ENCODE measurements at places on chromosomes 16 and 17. TPM values are rescaled to one million over a fixed set of nuclear protein-coding genes. Genes with fewer than 3 reads are reported as not detected.

GRCh38 chr16:29765167-29766032 lies 12.7 kb upstream of the ZG16 start:
- peak; percentile 14 for DNase-seq

- no peak for DNase-seq
Observed at GRCh38 chr16:11417487-11417886, 72.2 kb downstream of the RMI2 start.

DNA sequence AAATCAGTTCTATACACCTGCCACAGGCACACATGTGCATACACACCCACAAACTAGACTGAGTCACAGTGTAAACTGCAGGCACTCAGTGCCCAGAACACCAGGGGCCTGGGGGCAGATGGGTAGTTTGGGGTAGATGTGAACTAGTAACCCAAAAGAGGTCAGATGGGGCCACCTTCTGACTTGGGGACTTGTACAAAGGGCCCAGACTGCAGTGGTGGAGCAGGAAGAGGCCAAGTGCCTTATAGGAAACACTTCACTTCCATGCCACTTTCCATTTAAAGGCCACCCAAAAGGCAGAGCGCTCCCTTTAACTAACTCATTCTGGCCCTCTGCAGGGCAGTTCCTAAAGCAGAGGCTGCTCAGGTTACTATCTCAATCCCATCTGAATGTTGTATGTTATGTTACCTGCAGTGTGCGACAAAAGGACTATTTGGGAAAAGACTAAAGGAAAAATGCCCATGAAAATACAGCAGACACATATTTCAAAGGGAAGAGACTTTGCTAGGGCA lies 27.8 kb upstream of the ERN1 start:
- DNase-seq = no peak

DNA sequence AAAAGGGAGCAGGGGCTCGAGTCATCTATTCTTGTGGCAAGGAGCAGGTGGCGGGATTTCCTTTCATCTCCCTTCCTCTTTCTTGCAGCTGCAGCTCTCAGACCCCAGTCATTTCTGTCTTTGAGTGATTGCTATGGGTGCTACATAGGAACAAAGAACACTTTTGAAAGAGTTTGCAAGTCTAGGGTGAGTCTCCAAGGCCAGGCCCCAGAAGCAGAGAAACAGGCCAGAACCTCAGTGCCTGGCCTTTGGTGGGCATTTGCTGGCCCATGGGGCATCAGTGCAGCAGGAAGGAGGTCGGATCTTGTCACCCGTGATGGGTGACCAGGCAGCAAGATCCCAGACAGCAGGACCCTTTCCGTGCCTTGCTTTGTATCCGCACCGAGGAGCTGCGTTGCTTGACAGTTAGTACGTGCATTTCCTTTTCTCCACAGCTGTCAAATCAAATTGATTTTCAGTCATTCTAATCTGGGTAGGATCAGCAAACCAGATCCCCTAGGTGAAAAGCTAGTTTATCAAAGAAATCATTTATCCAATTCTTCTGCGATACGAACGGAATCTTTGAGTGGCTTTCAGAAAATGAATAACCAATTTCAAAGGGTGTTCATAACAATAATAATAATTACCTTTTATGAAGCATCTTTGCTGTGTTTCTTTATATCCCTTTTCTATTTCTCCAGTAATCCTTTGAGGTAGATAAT lies 244.6 kb upstream of the MAF start:
- DNase-seq = no peak

GRCh38 chr17:70320673-70321345 lies 151.5 kb downstream of the KCNJ2 start:
- DNase-seq = peak; percentile 6

DNA sequence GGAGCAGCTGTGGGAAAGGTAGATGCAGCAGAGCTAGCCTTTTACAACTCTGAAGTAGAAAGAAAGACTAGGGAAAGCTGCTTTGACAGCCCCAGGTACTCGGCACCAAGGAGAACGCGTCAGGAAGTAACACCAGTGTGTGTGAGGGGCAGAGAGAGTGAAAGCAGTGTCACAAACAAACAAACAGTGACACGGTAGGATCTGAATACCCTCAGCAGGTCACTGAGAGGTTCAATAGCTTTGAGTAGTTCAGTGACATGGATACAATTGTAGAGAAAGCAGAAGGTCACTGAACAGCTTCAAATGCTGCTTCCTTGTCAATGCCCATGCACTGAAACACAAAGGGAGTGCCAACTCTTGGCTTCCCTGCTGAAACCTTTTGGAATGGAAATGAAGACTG lies 150.3 kb upstream of the C17orf78 start:
- DNase-seq = no peak

DNA sequence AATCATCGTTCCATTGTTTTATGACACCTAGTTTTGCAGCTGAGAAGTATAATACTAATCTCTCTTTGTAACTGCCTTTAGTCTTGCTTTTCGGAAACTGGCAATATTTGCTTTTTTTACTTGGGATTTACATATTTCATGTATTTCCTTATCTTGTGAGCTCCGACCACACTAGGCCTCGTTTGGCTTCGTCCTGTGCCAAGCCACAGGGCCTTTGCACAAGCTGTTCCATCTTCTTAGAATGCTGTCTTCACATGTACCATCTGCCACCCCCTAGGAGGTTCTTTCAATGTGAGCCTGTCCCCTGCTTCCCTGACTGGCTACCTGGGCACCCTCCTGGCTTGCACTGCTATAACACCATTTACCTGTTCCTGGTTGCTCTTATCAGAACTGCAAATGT lies 77.2 kb downstream of the SHISA6 start:
- no peak for DNase-seq

GRCh38 chr16:2954656-2955381 lies 9.3 kb upstream of the KREMEN2 start:
- no peak for DNase-seq

- no peak for DNase-seq
Observed at GRCh38 chr17:75039238-75039637, 7.5 kb downstream of the ATP5PD start.

DNA sequence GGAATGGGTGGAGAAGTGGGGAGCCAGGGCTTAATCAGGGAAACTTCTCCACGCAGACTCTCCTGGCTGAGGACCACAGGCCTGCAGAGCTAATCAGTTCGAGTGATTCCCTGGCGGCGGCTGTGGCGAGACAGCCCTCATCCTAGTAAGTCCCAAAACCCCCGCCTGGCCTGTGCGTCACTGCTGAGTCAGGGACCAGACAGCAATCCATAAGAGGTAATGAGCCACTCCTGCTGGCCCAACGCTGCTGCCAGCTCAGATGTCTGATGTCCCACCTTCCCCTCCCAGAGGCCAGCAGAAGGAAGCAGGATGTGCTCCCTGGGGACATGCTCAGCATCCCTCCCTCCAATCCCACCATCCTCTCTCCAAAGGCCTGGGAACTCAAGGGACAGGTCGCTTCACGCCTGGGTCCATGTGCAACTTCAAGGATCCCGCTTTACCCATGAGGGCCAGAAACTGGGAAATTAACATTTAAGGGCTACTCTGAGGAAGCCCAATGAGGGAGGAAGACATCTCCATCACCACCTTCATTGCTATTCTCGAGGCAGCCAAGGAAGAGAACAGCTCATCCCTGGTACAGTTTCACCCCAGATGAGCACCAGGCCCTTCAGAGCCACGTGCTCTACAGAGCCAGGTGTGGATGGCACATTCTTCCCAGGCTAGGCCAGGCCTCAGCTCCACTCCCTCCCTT lies 7.9 kb downstream of the ACLY start:
- DNase-seq = peak; percentile 99

DNA sequence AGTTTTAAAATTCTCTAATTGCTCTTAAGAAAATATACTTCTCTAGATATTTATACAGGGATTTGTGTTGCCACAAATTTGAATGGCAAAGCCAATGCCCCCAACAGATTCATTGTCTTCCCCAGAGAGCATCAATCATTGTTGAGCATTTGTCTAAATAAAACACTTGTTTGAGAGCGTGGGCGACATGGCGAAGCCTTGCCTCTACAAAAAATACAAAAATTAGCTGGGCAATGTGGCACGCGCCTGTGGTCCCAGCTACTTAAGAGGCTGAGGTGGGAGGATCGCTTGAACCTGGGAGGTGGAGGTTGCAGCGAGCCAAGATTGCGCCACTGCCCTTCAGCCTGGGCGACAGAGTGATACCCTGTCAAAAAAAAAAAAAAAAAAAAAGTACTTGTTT lies 13.4 kb upstream of the SRSF1 start:
- no peak for DNase-seq

- no peak for DNase-seq
Observed at GRCh38 chr16:23024044-23024443, 125.2 kb downstream of the USP31 start.

DNA sequence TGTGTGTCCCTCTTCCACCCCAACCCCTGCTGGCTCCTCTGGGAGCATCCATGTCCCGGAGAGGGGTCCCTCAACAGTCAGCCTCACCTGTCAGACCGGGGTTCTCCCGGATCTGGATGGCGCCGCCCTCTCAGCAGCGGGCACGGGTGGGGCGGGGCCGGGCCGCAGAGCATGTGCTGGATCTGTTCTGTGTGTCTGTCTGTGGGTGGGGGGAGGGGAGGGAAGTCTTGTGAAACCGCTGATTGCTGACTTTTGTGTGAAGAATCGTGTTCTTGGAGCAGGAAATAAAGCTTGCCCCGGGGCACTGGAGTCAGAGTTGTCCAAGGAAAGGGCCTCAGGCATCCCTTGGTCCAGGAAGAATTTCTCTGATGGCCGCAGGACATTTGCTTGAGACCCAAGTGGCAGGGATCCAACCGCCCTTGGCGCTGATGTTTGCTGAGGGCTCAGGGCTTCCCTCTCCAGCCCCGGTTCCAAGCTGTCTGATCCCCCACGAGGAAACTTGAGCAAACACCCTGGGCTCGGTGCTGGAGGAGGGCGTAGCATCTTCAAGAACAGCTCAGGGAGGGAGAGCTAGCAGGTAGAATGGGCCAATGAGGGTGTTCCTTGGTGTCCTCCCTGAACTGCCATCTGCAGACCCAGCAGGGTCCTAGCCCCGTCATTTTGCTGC lies 4.5 kb downstream of the NXPH3 start:
- no peak for DNase-seq

DNA sequence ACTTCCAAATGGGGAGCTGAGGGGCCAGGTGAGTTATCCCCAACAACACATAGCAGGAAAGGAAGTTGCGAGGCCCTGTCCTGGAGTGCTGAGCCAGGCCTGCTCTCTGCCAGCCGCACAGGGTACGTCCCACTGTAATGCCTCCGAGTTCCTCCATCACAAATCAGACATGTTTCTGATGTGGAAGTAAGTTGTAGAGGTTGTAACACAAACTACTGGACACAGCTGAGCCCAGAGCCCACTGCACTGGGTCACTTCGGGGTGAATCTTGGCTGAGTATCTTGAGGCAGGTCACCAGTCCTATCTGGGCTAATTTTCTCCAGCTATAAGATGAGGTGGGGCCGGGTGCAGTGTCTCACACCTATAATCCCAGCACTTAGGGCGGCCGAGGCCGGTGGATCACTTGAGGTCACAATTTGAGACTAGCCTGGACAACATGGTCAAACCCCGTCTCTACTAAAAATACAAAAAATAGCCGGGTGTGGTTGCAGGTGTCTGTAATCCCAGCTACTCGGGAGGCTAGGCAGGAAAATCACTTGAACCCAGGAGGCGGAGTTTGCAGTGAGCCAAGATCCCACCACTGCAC lies 100.8 kb upstream of the CDH5 start:
- DNase-seq = no peak

GRCh38 chr17:63588797-63589196 lies 11.9 kb upstream of the TACO1 start:
- DNase-seq = no peak

GRCh38 chr17:42928714-42929496 lies 28.3 kb downstream of the G6PC1 start:
- peak; percentile 84 for DNase-seq

GRCh38 chr17:732902-733720 lies 715 bp downstream of the TLCD3A start:
- peak; percentile 45 for DNase-seq

GRCh38 chr17:74960570-74961342 lies 11.8 kb downstream of the HID1 start:
- no peak for DNase-seq

DNA sequence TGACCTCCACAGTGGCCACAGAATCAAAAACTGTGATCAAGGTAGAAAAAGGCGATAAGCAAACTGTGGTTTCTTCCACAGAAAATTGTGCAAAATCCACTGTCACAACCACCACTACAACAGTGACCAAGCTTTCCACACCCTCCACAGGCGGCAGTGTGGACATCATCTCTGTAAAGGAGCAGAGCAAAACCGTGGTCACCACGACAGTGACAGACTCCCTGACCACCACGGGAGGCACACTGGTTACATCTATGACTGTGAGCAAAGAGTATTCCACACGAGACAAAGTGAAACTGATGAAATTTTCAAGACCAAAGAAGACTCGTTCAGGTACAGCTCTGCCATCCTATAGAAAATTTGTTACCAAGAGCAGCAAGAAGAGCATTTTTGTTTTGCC lies 83.6 kb downstream of the C17orf58 start:
- no peak for DNase-seq

GRCh38 chr17:36196131-36196486 lies 449 bp downstream of the CCL3L1 start:
- DNase-seq = no peak

GRCh38 chr16:90020838-90021382 lies 1.7 kb upstream of the DBNDD1 start:
- no peak for DNase-seq

- no peak for DNase-seq
Observed at GRCh38 chr17:61122326-61122913, 277.2 kb upstream of the TBX2 start.

GRCh38 chr16:67151431-67152097 lies 766 bp upstream of the B3GNT9 start:
- DNase-seq = no peak

DNA sequence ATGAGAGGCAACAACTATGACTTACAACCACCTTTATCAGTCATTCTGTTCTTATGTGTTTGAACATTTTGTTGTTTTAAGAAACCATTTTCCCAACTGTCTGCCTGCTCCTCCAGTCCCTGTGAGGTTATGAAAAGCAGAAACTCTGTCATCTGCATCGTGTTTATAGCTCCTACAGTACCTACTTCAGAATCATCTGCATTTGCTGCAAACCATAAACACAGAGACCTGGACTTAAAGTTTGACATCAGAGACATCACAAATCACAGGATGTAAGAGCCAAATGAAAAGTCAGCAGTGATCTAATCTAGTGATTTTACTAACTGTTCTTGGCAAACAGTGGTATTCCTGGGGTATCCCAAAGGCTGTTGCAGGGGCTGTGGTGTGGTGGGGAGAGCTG lies 55.2 kb downstream of the CDH11 start:
- DNase-seq = no peak

- DNase-seq = no peak
Observed at GRCh38 chr17:57135789-57136291, 50.8 kb downstream of the AKAP1 start.

DNA sequence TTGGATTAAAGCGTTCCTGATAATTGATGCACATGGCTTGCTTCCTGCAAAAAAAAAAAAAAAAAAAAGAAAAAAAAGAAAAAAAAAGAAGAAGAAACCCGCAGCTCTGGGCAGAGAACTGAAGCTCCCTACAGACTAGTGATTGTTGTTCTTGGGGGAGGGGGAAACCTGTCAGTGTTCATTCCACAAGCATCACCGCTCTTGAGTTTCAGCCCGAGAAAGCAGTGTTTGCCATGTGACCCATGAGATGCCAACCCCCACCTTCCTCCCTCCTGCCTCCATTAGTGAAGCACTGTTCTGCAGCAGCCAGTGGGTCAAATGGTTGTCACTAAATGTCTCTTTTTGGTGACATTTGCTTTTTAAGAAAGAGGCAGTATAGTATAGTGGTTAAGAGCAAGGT lies 1.7 kb downstream of the USP43 start:
- DNase-seq = no peak

NPIPA8 gene
- not detected for total RNA-seq

GLTPD2 gene
- not detected for total RNA-seq

RNF135 gene
- total RNA-seq = 26.8 TPM

DPEP2 gene
- not detected for total RNA-seq

ATP5PD gene
- 488 TPM for total RNA-seq

TBC1D3G gene
- 0.50 TPM for total RNA-seq

CIAPIN1 gene
- total RNA-seq = 102 TPM
